ENCODE measurements at places on chromosomes 11 and 22.

- peak; percentile 22 for DNase-seq
Observed at GRCh38 chr11:19985111-19985510, 175.2 kb downstream of the DBX1 start.

- no peak for DNase-seq
Observed at GRCh38 chr22:25318081-25318823, 98.8 kb downstream of the CRYBB2 start.

DNA sequence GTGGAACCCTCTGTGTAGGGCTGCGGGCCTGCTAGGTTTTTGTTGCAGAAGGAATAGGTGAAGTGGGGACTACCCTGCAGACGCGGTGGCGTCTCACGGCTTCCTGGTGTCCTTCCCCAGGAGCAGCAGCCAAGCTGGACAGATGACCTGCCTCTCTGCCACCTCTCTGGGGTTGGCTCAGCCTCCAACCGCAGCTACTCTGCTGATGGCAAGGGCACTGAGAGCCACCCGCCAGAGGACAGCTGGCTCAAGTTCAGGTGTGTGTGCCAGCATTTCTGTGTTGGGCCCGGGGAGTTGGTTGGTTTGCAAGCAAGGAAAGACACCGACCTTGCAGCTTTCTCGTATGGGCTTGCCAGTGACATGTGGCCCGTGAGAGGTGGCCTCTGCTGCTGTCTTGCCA, 15.3 kb downstream of the TAB1 start:
- no peak for DNase-seq

GRCh38 chr11:85589373-85589772, 37.8 kb downstream of the DLG2 start:
- DNase-seq, result no peak

DNA sequence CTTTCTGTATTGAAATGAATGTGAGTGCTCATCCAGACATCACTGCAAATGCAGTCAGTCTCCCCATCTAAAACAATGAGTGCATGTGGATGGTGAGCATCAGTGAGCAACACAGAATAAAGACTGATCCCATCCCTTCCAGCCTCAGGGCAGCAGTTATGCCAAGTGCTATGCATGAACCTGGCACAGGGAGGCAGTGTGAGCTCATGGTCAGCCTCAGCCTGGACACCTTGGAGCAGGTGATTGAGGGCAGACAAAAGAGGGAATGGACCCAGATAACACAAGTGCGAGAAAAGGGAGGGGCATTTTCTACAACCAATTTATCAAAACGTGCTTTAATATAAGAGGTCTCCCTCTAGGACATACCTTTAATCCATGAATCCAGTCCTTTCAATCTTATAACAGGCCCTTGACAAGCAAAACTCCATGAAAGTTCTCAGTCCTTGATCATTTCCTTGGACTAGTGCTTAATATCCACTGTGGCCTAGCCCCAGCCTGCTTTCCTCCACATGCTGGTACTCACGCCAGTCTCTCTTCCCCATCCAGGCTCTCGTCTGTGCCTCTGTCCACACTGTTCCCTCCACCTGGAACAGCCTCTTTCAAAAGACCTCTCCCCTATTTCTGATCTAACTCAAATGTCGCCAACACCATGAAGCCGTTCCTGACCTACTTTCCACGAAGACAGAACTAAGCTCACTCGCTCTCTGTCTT, 50.5 kb upstream of the LRRC55 start:
- peak; percentile 56 for DNase-seq

- no peak for DNase-seq
Observed at GRCh38 chr22:45784357-45785277, 113.0 kb downstream of the ATXN10 start.

DNA sequence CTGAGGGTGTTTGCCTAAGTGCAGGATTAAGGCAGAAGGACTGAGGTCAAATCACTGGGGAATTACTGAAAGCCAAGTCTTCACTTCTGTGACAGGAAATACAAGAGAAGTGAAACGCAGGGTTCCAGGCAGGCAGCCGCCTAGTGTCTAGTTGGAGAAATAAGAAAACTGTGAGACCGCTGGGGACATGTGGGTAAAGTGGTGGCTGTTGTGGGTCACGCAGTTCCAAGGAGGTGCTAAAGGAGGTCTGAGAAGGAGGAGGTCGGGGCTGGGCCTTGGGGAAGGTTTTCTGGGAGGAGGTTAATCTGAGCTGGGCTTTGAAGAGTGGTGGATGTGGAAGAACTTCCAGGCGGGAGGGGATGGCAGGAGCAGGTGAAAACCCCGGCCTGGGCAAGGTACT, 11.2 kb downstream of the MCM5 start:
- no peak for DNase-seq

- DNase-seq, result no peak
Observed at GRCh38 chr11:2321311-2321683, 19.5 kb downstream of the TSPAN32 start.

DNA sequence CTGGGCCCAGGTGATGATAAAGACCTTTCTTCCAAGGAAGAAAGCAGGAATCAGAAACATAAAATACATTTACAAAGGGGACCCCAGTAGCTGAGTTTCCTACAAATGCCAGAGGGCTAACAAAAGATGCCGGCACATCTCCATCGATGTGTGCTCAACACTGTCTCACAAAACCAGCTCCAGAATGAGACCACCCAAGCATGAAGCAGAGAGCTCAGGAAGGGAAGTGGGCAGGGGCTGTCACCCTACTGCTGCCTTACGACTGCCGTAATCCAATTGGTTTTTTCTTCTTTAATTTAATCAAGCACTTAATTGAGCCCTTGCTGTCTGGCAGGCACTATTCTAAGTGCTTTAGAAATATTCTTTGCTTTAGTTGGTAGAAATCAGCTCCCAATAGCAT, 26.1 kb downstream of the SMCO4 start:
- no peak for DNase-seq

- no peak for DNase-seq
Observed at GRCh38 chr22:35409783-35410662, 10.1 kb downstream of the MCM5 start.

GRCh38 chr11:83480811-83481210, 194.6 kb upstream of the CCDC90B start:
- DNase-seq, result no peak

GRCh38 chr11:92449222-92449621, 224.6 kb downstream of the FAT3 start:
- no peak for DNase-seq

DNA sequence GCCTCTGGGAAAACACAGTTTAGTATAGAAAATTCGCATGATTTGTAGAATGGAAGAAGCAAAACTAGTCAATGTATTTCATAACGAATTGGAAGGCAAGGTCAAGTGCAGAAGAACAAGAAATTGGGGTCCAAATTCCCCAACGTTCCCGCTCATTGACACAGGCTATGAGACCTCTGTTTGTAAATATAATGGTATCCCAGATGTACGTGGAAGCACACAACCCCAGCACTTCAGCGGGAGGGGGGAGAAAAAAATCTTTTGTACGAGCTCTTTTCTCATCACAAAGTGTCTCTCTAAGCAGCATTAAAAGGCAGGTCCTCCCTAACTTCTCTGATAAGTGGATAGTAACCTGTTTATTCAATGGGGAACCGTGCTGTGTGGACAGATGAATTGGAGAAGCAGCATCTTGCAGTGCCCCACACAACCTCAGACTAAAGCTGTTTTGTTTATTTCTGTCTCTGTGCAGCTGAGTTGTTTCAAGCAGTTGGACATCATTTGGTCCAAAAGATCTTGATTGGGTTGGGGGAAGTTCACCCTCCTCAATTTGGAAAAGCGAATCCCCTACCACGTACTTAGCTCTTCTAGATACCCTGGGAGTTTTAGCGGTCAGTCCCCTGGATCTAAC, 1.1 kb upstream of the GAB2 start:
- no peak for DNase-seq

DNA sequence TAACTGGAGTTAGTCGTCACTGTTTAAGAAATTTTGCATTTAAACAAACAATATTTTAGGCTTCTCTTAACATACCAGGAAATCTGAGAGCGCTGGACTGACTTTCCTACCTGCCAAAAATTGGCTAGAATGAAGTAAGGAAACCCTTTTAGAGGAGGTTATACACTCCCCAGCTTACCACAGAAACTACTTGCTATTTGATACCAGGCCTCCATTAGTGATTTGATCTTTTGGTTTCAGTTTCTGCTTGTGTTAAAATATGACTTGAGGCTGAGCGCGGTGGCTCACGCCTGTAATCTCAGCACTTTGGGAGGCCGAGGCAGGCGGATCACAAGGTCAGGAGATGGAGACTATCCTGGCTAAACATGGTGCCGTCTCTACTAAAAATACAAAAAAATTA, 419.9 kb downstream of the LRRC4C start:
- DNase-seq, result no peak

- no peak for DNase-seq
Observed at GRCh38 chr22:21931056-21931455, 21.6 kb downstream of the PPM1F start.

DNA sequence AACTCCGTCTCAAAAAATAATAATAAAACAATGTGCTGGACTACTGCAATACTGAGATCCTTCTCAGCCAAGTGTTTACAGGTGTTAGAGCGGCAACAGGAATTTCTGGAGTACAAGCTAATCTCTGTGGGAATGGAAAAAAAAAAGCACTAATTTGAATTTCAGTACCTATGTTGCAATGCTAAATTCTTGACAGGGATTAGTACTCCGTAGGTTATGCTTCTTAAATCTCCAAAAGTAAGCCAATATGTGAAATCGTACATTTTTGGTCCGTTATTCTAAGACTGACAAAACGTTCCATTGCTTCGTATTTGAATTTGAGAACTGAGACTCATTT, 1.1 kb downstream of the ATL3 start:
- no peak for DNase-seq

DNA sequence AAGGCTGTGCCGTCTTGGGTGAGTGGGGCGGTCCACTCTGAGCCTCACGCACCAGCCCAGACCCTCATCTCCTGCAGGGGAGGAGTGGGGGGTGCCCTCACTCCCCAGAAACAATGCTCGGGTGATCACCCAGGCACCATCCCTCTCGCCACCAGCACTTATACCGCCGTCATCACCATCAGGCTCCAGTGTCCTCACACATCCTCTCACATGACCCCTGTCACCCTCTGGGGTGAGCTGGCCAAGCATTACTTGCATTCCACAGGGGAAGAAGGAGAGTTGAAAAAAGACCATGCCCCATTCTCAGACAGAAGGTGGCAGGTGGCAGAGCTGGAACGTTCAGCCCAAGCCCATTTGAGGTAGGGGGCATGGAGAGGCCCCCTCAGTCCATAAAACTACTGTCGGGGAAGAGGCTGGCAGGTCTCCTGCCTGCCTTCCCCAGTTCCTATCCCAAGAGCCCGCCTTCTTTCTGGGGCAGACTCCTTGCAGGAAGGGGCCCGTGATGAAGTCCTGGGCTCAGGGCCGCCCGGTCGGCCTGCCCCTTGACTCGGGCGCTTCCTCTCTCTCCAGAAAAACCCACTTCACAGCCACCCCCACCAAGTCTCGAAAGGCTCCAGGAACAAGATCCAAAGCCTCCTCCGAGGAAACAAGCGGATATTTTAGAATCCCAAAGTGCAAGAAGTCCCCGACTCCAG, 153.3 kb downstream of the DSCAML1 start:
- no peak for DNase-seq

- DNase-seq, result no peak
Observed at GRCh38 chr11:12174477-12175143, 64.2 kb downstream of the MICAL2 start.

DNA sequence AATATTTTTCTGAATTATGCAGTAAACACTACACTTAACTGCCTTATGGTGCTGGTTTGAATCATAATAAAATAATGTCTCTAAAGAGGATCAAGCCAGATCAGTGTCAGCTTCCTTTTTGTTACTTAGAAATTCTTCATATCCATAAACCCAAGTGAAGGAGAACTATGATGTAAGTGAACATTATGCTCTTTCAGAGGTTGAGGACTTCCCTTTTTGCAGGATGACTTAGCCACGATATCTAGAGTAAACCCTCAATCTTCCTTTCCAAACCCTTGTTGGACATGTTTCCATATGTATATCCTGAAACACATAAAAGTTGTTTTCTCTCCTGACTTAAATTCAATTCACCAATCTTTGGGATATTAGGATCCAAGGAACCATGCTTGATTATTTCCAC, 19.1 kb downstream of the OR8D1 start:
- no peak for DNase-seq

DNA sequence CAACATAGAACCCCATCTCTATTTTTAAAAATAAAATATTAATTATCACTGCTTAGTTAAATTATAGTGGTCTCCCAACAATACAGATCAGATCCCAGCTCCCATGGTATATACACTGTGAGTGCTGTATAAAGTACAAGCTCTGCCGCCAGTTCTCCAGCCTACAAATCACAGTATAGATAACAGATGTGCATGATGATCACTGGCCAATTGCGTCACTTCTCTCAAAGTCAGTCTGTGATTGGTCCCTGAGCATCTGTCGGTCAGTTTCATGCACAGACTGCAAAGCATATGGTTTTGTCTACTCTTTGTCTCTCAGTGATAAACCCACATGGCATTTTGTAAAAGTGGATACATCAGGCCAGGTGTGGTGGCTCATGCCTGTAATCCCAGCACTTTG, 15.7 kb downstream of the PPARA start:
- no peak for DNase-seq

- DNase-seq, result no peak
Observed at GRCh38 chr11:115428306-115428705, 75.9 kb downstream of the CADM1 start.

GRCh38 chr22:39179401-39179827, 26.9 kb upstream of the CBX7 start:
- DNase-seq, result no peak

DNA sequence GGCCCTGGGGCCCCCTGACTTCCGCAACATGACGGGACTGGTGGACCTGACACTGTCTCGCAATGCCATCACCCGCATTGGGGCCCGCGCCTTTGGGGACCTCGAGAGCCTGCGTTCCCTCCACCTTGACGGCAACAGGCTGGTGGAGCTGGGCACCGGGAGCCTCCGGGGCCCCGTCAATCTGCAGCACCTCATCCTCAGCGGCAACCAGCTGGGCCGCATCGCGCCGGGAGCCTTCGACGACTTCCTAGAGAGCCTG, 992 bp downstream of the LRFN4 start:
- DNase-seq, result no peak

DNA sequence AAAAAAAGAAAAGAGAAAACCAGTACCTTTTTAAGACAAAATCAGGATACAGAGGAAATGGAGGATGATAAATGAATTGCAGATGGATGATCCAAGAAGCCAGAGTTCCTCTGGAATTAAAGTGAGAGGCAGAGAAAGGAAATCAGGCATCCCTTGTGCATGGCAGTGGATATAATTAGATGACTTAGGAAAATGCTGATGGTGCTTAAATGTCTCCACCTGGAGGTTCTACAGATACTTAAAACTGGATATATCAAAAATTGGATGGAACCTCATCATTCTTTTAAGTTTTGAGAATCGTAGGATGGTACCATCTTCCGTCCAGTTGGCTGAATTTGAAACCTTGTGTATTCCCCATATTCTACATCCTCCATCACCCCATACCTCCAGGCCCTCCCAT, 1040.0 kb downstream of the NTM start:
- no peak for DNase-seq

DNA sequence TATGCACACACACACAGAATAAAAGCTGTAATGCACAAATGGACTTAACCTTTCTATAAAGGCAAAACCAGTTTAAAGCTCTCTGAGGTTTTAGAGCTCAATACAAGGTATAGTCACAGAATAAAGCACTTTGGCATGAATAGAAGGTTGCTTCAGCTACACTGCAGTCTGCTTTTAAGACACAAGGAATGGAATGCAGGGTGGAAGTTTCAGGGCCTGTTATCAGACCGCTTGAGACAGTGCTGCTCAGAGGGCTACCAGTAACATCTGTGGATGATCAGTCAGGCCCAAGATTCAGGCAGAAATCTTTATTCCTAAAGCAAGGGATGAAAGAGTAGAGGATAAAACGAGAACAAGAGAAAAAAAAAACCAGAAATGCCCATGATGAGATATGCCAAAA, 46.7 kb downstream of the CD44 start:
- DNase-seq, result peak; percentile 54

Data from AG20443 (cell line).